Activated CD4-positive, alpha-beta T cell treated with anti-CD3 and anti-CD28 coated beads for 1 hour (primary cell): ENCODE measurements at places on chromosomes 2 and 18.

GRCh38 chr2:132731441-132731840 lies 61.4 kb upstream of the LYPD1 start:
- DNase-seq, result no peak

- DNase-seq, result no peak
These were observed 26.4 kb downstream of the EML4 start for GRCh38 chr2:42195559-42195958.

DNA sequence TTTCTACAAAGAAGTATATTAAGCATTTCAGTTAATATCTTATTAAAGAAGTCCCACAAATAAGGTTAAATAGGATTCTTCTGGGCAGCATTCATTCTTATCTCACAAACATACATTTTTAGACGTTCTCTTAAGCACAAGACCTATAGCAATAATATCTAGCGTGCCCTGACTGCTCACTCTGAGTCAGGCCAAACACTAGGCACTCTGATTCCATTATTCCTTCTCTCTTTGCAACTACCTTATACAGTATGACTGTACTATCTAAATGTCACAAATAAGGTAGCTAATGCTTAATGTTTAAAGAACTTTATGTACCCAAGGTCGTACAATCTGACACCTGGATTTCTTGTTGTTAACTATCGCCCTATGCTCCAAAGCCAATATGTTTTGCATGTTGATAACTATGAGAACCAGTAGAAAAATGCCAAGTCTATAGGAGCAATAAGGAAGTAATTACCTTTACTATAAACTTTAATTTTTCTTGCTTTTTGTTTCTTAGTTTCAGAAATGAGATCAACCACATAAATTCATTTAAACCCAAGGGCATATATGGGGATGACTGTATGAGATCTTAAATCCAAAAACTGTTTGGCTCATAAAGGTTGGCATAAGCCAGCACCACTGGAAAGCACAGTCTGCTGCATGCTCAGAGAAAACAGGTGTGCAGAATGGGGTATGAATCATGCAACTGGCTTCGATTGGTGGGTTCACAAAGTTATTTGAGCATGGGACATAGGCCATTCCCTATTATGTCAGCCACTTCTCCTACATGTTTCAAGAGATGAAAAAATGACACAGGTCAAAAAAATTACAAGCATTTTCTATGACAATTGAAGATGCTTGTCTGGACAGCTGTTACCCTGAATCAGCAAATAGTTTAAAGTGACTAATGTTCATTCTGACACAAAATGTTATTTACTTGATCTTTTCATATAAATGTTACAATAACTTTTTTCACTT lies 352.0 kb downstream of the IRS1 start:
- DNase-seq, result no peak

- DNase-seq, result no peak
These were observed 41.7 kb upstream of the CAVIN2 start for GRCh38 chr2:191888400-191889166.

- no peak for DNase-seq
These were observed 17.9 kb downstream of the PIAS2 start for GRCh38 chr18:46899274-46899948.

DNA sequence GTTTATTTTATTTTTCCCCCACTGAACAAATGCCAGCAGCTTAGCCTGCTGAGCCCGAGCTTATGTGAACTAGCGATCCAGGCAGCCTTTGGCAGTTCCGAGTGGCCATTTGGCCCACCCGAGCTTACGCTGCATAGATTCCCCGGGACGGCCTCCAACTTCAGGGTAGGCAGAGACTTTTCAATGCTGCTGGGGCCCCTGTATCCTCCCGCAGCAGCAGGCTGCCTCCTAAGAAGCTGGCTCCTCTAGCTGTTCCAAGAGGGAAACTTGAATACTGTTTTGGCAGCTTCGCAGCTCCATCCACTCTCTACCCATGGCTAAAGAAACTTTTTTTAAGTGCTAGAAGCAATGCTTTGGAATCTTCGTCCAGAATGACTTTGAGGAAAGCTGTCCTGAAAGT lies 295.2 kb downstream of the SS18 start:
- no peak for DNase-seq

DNA sequence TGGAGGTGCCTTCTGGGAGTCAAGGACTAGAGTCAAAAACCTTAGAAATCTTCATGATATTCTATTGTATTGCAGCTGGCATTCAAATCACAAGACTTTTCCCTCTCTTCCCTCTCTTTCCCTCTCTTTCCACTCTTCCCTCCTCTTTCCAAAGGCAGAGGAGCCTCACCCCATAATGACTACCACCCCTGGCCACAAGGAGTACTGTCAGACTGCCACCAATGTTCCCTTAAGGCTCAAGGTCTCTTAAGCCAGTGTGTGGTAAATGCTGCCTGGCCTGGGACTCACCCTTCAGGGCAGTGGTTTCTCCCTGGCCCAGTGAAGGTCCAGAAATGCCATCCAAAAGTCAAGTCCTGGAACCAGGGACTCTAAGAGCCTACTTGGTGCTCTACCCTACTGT lies 605.9 kb upstream of the PKDCC start:
- no peak for DNase-seq

GRCh38 chr2:26913606-26913998 lies 56.8 kb upstream of the MAPRE3 start:
- no peak for DNase-seq

DNA sequence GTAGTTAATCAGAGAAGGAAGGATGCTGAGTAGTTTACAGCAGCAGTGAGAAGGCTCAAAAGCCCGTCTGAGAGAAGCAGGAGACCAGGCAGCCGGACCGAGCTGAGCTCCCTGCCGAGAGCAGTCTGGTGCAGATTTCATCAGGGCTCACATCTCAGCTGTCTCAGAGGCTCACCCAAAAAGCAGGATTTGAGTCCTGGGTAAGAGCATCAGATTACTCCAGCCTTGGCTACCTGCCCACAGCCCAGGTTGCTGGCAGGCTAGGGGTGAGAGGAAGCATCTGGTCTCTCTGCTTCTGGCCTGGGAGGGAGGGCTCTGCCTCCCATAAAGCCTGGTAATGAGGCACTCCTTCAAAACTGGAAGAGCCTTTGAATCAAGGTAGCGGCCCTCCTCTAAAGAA lies 140.5 kb downstream of the ST6GAL2 start:
- no peak for DNase-seq

- DNase-seq, result no peak
These were observed 3.5 kb upstream of the SMCHD1 start for GRCh38 chr18:2651981-2652380.

GRCh38 chr2:128280158-128280871 lies 38.4 kb downstream of the HS6ST1 start:
- no peak for DNase-seq

GRCh38 chr2:8258406-8258805 lies 423.4 kb upstream of the ID2 start:
- DNase-seq, result no peak

- DNase-seq, result no peak
These were observed 25.2 kb downstream of the TMEM163 start for GRCh38 chr2:134693359-134694330.

DNA sequence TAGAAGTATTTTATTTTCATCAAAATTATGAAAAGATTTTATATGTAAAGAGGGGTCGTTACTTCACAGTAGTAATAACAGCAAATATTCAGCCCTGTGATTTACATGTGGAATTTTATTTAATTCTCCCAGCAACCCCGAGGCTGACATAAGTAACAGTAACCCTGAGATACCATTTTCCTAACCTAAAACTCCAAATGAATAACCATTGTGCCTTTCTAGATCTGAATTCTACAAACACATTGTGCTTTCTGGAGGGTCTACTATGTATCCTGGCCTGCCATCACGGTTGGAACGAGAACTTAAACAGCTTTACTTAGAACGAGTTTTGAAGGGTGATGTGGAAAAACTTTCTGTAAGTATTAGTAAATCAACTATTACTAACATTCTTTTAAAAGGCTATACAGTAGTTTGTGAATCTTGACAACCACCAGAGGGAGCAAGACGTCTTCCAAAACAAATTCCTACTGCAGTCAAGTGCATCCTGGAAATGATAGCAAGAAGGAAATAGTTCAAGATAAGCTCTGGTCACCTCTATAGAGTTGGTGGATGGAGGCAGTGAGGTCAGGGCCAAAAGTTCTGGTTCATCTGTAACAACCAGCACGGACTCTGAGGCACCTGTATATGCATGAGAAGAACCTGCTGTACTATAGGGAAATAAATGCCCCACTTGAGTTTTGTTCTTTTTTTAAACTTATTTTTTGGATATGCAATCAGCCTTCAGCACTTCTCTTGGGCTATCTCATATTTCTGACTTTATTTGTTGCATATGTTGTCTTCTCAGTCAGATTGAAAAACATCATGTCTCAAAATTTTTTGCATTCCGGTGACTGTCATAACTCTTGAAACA lies 37.4 kb downstream of the ACTR2 start:
- no peak for DNase-seq

GRCh38 chr2:241109210-241110088 lies 7.4 kb upstream of the MTERF4 start:
- DNase-seq, result no peak

DNA sequence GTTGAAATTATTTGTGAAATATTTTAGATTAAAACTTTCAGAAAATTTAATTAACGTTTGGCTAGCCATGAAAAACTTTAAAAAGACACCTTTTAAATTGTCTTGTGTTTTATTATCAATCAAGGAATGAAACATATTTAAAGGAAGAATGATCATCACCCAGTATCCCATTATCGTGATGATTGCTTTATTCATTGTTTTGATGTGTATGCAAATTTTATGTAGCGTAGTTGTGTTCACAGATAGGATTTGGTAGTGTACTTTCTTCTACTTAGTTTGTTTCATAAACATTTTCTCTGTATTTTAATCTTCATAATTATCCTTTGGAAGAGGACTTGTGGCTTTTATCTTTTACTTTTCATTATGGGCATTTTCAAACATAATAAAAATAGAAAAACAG lies 7.8 kb downstream of the GRHL1 start:
- DNase-seq, result no peak

DNA sequence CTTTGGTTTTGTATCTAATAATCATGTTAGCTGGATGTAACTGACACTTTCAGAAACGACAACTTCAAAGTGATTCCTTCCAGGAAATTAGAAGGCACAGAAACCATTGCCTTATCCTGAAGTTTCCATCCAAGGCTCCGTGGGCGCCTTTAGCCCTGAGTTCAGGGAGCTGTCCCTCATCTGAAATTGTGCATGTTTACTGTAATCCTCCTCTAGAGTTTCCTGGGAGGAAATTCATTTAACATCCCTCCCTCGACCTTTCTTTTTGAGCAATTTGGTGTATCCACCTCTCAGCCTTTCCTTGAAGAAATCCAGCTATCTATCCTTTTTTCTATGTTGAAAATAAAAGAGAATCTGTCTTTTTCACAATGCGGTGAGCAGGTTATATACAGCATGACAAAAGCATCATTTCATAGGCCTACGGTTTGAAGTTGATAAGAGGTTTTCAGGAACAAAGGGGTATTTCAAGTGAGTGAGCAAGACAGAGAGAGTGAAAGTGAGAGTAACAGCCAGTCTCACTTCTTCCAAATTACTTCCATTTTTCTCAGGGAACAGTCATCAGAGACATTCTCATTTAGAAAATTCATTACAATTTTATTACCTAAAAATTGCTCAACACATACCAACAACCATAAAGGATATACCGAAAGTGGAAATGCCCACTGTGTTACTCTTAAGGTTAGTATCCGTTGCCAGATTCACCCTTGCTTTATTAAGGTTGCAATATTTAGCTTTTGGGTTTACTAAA lies 167.3 kb downstream of the MREG start:
- DNase-seq, result no peak

GRCh38 chr2:65071499-65072180 lies 15.4 kb downstream of the CEP68 start:
- no peak for DNase-seq

DNA sequence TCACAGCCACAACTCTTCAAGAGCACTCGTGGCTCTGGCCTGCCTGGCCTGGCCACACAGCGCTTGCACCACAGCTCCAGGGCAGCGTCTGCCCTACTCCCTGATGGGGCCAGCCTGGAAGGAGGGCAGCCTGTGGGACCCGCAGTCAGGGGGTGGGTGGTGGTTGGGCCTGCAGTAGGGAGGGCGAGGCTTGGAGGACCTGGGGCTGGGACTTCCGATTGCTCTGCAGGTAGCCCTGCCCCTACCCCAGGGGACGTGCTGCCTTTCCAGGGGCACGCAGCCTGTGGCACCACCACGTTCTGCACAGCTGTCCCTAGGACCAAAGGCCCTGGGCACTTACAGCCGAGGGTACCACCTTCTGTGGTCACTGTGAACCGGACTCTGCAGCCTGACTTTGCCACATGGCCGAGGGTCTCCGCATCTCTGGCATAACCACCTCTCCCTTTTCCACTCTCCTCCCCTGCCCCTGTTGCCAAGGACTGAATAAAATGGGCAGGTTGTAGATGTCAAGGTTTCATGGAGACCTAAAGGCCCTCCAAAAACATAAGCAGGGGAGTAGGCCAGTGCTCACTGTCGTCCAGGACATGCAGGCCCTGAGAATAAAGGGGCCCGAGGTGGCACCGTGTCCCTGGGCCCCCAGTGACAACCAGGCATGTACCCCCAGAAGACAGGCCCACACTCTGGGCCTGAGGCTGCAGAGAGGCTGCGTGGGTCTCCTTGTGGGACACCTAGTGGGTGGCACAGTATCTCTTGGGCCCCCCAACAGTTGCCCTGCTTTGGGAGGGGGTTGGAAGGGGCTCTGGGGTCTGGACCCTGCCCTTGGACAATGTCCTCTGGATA lies 87.3 kb downstream of the INHBB start:
- no peak for DNase-seq

DNA sequence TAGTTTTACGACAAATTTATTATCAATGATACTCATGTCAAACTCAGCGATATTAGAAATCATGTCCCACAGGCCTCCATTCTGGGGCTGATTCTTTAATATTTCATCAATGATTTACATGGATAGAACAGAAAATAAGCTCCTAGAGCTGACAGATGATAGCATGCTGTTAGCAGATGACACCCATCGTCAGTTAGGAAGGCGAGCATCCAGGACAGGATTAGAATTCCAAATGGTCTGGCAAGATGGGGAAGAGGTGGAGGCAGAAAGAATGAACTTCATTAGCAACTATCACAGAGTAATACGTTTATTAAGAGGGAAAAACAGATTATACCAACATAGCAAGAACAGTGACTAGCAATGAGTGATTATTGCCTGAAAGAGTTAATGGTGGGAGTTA lies 46.2 kb upstream of the ACVR1 start:
- DNase-seq, result no peak

- no peak for DNase-seq
These were observed 38.8 kb downstream of the DNER start for GRCh38 chr2:229675569-229675968.

- DNase-seq, result no peak
These were observed 91.4 kb upstream of the CABLES1 start for GRCh38 chr18:23043803-23044376.

- DNase-seq, result no peak
These were observed 139.7 kb upstream of the ITGA4 start for GRCh38 chr2:181317511-181317910.

DNA sequence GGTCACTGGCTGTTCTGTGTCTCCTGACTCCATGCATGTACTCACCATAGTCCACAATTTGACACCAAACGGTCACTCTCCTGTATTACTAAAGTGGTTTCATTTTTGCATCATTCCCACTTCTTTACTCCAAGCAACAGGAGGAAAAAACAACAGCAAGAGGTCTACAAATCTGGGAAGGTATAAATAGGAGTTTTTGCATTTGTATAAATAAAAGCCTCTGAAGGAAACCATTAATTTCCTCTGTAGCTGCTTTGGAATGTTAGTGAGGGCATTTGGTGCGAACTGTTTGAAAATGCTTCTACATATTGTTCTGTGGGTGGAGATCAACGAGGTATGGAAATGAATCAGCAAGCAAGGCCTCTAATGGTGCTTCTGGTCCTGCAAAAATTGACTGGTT lies 148.5 kb upstream of the DLX2 start:
- DNase-seq, result no peak
